ENCODE measurements at places on chromosomes 1 and 21. TPM values are rescaled to one million over a fixed set of nuclear protein-coding genes. Genes with fewer than 3 reads are reported as not detected.

- H3K27ac ChIP-seq = no peak overlapping the region
- no peaks in the 10 kb centered on the region for H3K36me3 ChIP-seq
- H3K4me1 ChIP-seq = peaks cover 2% of the 10 kb centered on the region
- DNase-seq = no peak
Observed at GRCh38 chr1:92902406-92902744, 58.9 kb downstream of the DIPK1A start.

DNA sequence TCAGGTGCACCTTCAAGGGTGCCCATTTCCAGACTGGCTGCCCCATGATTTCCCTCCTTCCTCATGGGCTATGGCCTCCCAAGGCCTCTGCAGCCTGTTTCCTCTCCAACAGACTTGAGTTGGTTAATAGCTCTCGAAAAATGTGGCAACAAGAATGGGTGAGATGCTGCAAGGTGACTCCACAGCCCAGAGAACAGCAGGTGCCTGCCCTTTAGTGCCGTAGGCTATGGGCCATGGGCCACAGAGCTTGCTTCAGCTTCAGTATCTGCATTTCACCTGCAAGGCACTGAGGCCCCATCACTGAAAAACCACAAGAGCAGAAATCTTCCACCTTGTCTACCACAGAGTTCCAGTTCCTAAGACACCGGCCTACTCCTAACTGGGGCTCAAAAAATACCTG is 122.0 kb downstream of the ETS2 start:
- no peaks in the 10 kb centered on the region for H3K36me3 ChIP-seq
- no peak overlapping the region for H3K27ac ChIP-seq
- no peaks in the 10 kb centered on the region for H3K27me3 ChIP-seq
- H3K4me1 ChIP-seq = peaks cover 30% of the 10 kb centered on the region
- no peak for DNase-seq

- H3K36me3 ChIP-seq = no peaks in the 10 kb centered on the region
- peaks cover 25% of the 10 kb centered on the region for H3K27me3 ChIP-seq
- peak; percentile 77 for DNase-seq
Observed at GRCh38 chr1:37764414-37764825, 500 bp downstream of the EPHA10 start.

- H3K36me3 ChIP-seq = no peaks in the 10 kb centered on the region
- H3K4me1 ChIP-seq = peaks cover 28% of the 10 kb centered on the region
- no peaks in the 10 kb centered on the region for H3K27me3 ChIP-seq
- peak overlapping the region; percentile 69 for H3K4me3 ChIP-seq
Observed at GRCh38 chr1:224182057-224182865, 779 bp upstream of the DEGS1 start.

- no peaks in the 10 kb centered on the region for H3K4me1 ChIP-seq
- no peak overlapping the region for H3K4me3 ChIP-seq
- H3K27ac ChIP-seq = no peak overlapping the region
- no peaks in the 10 kb centered on the region for H3K36me3 ChIP-seq
Observed at GRCh38 chr1:17890815-17891191, 135.7 kb downstream of the ACTL8 start.

- no peaks in the 10 kb centered on the region for H3K4me1 ChIP-seq
- DNase-seq = no peak
- no peak overlapping the region for H3K4me3 ChIP-seq
- H3K27me3 ChIP-seq = no peaks in the 10 kb centered on the region
Observed at GRCh38 chr1:99731384-99731783, 35.1 kb downstream of the FRRS1 start.

DNA sequence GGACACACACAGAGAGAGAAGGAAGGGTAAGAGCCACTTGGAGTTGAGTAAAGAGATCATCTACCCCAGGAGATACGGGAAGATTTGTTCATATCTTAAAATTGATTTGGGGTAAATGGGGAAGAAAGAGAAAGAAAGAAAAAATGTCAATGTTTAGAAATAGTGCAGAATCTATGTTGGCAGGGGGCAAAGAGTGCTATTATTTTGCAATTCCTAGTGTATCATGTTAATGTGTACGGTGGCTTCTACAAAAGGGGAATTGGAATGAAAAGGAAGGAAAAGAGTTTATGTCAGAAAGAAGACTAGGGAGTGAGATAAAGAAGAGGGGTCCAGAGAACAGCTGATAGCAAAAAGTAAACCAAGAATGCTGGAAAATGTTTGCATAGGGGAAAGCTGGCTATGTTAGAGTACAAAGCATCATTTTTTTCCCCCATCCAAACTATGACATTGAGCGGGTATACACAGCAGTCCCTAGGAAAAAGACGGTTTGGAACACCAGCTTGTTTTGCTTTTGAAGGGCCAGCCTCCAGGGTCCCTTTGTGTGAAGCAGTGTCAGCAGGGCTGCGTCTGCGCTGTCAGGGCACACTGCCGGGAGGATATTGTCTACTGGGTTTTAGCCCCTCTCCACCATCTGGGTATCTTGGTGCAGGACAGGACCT is 10.8 kb downstream of the LRRC8D start:
- H3K4me3 ChIP-seq = no peak overlapping the region
- peaks cover 5% of the 10 kb centered on the region for H3K4me1 ChIP-seq
- no peak overlapping the region for H3K27ac ChIP-seq
- H3K36me3 ChIP-seq = no peaks in the 10 kb centered on the region
- H3K27me3 ChIP-seq = no peaks in the 10 kb centered on the region

DNA sequence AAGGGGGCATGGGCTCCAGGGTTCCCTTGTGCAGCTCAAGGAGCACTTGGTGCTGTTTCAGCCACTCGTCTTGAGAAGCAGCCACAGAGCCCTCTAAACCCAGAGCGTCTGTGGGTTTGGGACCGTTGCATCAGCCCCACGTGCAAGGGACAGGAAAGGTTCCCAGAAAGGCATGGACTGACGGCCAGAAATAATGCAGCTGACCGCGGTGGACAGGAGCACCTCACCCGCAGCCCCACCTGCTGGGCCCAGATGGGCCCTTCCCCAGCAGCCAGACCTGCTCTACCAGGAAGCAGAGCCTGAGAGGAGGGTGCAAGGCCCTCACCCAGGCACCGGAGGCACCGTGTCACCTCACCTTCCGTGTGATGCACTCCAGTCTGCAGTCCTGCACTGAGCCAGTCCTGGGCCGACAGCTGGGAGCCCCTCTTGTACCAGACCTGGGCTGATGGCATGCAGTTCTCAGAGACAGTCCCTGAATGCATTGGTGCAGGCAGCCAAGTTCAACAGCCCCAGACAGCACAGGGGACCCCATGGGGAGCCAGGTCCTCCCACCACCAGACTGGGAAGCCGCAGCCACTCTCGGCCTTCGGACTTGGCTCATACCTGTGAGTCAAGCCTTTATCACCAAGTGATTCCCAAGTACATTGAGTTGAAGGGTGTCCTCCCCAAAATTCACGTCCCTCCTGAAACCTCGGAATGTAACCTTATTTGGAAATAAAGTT is 4.8 kb upstream of the TFF3 start:
- no peak overlapping the region for H3K27ac ChIP-seq
- no peaks in the 10 kb centered on the region for H3K4me1 ChIP-seq
- H3K36me3 ChIP-seq = no peaks in the 10 kb centered on the region

DNA sequence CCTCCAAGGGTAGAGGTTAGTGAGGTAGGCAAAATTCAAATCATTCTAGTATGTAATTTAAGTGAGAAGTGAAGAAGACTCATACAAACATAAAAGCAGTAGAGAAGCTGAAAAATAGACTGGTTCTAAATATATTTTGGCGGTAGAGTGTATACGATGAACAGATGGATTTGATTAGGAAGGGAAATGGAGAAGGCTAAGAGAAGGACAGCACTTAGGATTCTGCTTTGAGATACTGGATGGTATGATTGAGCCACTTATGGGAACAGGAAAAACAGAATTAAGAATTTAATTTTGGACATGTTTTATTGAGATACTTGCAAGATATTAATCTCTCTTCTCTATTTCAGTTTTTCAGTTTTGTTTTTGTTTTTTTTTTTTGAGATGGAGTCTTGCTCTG is 60.1 kb downstream of the EPB41 start:
- no peak for DNase-seq
- no peak overlapping the region for H3K27ac ChIP-seq
- no peak overlapping the region for H3K4me3 ChIP-seq
- H3K36me3 ChIP-seq = no peaks in the 10 kb centered on the region
- no peaks in the 10 kb centered on the region for H3K27me3 ChIP-seq

DNA sequence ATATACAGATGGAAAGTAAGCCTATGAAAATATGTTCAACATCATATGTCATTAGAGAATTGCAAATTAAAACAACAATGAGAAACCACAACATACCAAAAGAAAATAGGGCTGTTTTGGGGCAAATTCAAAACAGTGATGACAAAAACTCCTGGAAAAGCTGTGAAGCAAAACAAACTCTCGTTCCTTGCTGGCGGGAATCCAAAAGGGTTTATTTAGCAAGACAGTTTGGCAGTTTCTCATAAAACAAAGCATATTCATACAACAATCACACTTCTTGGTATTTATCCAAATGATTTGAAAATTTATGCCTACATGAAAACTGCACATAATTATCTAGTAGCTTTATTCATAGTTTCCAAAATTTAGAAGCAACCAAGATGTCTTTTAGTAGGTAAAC is 44.4 kb downstream of the COL11A1 start:
- no peak for DNase-seq
- H3K4me3 ChIP-seq = no peak overlapping the region
- H3K27ac ChIP-seq = no peak overlapping the region

DNA sequence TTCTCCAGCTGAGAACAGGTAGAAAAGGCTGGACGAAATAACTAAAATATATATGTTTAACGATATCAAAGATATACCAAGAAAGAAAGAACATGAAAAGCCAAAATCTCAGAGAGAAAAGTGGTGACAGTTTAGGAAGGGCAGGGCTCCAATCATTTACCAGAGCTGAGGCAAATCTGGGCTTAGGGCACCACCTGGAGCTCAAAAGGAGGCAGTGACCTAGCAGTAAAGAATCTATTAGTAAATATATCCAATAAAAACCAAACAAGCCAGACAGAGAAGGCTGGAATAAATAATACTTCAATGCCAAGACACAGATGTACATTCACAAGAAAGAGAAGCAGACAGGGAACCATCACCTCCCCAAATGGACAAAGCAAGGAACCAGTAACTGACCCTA is 43.5 kb downstream of the CHIA start:
- no peak overlapping the region for H3K27ac ChIP-seq
- no peaks in the 10 kb centered on the region for H3K4me1 ChIP-seq
- DNase-seq = no peak
- no peak overlapping the region for H3K4me3 ChIP-seq
- H3K36me3 ChIP-seq = no peaks in the 10 kb centered on the region

DNA sequence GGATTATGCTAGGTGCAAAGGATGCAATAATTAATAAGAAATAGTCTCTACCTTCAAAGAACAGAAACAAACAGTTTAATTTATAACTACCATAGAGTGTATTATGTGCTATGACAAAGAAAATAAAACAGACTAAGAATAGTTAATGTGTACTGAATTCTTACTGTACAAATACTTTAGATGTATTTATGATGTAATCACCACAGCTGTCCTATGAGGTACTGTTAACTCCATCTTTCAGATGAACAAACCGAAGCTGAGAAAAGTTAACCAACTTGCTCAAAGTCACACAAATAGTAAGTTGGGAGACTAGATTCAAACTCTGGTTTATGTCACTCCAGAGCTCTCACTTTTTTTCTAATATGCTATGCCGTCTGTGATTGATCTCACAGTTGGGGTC is 77.0 kb upstream of the FGGY start:
- no peak overlapping the region for H3K27ac ChIP-seq
- H3K4me1 ChIP-seq = no peaks in the 10 kb centered on the region
- no peak for DNase-seq
- H3K4me3 ChIP-seq = no peak overlapping the region
- H3K27me3 ChIP-seq = no peaks in the 10 kb centered on the region

DNA sequence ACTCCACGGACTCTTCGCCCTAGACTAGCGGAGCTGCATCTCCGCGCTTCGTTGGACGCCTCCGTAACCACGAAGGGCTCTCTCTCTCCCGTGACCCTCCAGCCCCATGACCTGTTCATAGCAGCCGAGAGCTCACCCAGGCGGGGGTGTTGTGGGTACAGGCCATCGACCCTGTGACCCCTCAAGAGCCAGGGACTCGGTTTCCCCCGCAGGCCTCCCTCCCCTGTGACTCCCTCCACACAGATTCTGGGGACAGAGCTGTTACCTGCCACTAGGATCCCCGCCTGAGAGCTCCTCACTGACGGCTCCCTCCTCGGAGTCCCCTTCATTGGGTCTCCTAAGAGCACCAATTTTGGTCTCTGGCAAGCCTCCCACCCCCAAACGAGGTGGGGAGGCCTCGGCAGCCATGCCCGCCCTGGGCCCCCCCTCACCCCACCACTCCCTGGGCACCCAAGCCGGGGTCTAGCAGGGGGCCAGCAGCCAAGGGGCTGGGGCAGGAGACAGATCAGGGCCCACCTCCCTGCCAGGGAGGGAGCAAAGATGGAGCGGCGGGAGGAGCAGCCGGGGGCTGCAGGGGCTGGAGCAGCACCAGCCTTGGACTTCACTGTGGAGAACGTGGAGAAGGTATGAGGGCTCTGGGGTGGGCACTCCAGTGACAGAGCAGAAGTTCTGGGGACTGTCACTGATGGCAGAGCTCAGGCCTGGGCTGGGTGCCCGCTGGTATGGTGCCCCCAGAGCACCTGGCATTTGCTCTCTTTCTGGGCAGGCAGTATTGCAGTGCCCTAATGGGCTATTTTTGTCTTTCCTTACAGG is 517 bp downstream of the IPO13 start:
- peaks cover 11% of the 10 kb centered on the region for H3K36me3 ChIP-seq
- peaks cover 24% of the 10 kb centered on the region for H3K4me1 ChIP-seq
- no peaks in the 10 kb centered on the region for H3K27me3 ChIP-seq
- peak overlapping the region; percentile 99 for H3K27ac ChIP-seq
- peak; percentile 67 for DNase-seq
- H3K4me3 ChIP-seq = peak overlapping the region; percentile 68

GRCh38 chr1:84479998-84480397 is 932 bp downstream of the RPF1 start:
- H3K4me1 ChIP-seq = peaks cover 30% of the 10 kb centered on the region
- H3K36me3 ChIP-seq = peaks cover 35% of the 10 kb centered on the region
- no peak for DNase-seq
- no peaks in the 10 kb centered on the region for H3K27me3 ChIP-seq
- peak overlapping the region; percentile 58 for H3K4me3 ChIP-seq
- peak overlapping the region; percentile 84 for H3K27ac ChIP-seq

GRCh38 chr21:43348801-43349261 is 78.1 kb downstream of the SIK1 start:
- no peaks in the 10 kb centered on the region for H3K27me3 ChIP-seq
- no peaks in the 10 kb centered on the region for H3K36me3 ChIP-seq
- peak; percentile 79 for DNase-seq
- peaks cover 15% of the 10 kb centered on the region for H3K4me1 ChIP-seq
- peak overlapping the region; percentile 20 for H3K27ac ChIP-seq

- H3K27ac ChIP-seq = no peak overlapping the region
- H3K4me3 ChIP-seq = no peak overlapping the region
- no peaks in the 10 kb centered on the region for H3K36me3 ChIP-seq
- DNase-seq = no peak
- no peaks in the 10 kb centered on the region for H3K27me3 ChIP-seq
- H3K4me1 ChIP-seq = no peaks in the 10 kb centered on the region
Observed at GRCh38 chr1:89953131-89953626, 41.7 kb upstream of the ZNF326 start.

Gene LORICRIN
- not detected for total RNA-seq

Gene AVPR1B
- not detected for total RNA-seq

Gene LCE3D
- not detected for total RNA-seq

Gene S1PR1
- total RNA-seq = 87.9 TPM

Gene CFHR5
- total RNA-seq = not detected

Gene MYOM3
- total RNA-seq = not detected

Gene DLGAP3
- not detected for total RNA-seq

Data from upper lobe of left lung (tissue), 6 donors.